T47D (cell line): ENCODE measurements at places on chromosomes 16 and 17.
A peak's percentile ranks its signal among the peaks of the same experiment; 100 is the strongest.

DNA sequence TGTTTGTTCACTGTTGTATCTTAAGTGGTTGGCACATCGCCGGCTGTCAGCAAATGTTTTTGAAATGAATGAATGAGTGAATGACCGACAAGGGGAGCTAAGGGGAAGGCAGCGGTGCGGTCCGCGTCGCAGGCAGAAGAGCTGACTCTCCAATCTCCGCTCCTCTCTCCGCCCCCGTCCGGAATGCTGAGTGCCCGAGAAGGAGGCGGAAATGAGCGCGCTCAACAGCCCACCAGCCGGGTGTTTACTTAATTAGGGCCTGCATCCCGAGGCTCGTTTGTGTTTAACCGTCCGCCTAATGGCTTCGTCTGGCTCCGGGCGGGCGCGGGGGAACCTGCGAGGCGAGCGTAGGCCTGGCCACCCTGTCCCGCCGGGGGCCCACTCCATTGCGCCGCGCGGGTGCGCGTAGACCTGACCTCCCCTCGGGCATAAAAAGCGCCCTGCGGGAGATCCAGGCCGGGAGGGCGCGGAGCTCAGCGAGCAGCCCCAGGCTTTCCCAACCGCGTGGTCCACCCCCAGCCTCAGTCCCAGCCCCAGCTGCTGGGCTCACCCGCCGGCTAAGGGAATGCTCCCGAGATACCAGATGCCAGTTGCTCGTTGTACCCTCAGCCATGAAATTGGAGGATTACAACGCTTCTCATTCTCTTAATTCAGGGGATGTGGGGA is 2.5 kb upstream of the CDH3 start:
- no peak for DNase-seq

DNA sequence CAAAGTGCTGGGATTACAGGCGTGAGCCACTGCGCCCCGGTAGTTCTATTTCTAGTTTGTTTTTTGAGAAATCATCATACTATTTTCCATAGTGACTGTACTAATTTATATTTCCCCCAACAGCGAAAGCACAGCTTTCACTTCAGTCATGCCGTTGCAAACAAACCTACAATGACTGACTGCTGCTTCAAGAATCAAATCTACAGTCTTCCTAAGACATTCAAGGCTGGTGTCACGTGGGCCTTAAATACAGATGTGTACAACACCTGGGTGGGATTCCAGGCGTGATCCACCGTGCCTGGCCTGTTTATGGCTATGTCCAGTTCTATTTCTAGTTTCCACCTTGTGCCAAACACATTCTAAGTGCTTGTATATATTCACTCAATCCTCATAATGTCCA is 72.0 kb downstream of the ABCC6 start:
- DNase-seq = no peak

- DNase-seq = peak; percentile 34
Measured at GRCh38 chr16:74700116-74700437, 585 bp downstream of the MLKL start.

DNA sequence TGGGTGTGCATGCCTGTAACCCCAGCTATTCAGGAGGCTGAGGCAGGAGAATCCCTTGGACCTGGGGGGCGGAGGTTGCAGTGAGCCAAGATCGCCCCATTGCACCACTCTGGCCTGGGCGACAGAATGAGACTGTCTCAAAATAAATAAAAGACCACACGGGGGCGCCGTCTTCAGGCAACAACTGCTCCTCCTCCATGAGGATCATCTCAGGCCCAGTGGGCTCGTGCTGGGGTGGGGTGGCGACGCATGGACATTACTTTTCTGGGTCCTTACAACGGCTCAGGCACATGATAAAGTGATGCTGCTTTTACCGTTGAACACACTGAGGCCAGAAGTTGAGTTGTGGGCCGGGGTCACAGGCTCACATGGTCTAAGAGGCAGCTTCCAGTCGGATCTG is 56.2 kb downstream of the PRMT7 start:
- DNase-seq = peak; percentile 56

DNA sequence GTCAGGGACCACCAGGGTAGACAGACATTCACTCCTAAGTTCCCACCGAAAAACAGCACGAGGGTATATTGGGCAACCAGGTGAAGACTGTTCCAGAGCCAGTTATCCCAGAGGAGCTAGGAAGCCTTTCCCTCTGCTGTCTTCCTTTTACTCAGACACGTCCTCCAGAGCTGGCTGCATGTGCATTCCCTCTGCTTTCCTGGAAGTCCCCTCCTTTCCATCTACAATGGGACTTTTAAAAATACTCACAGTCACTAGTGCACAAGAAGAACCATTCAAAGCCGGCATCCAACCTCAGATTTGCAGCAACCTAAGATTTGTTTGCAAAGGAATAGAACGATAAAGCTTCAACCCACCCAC is 32.5 kb upstream of the CRISPLD2 start:
- no peak for DNase-seq

GRCh38 chr16:77739559-77739892 is 17.2 kb downstream of the NUDT7 start:
- no peak for DNase-seq

DNA sequence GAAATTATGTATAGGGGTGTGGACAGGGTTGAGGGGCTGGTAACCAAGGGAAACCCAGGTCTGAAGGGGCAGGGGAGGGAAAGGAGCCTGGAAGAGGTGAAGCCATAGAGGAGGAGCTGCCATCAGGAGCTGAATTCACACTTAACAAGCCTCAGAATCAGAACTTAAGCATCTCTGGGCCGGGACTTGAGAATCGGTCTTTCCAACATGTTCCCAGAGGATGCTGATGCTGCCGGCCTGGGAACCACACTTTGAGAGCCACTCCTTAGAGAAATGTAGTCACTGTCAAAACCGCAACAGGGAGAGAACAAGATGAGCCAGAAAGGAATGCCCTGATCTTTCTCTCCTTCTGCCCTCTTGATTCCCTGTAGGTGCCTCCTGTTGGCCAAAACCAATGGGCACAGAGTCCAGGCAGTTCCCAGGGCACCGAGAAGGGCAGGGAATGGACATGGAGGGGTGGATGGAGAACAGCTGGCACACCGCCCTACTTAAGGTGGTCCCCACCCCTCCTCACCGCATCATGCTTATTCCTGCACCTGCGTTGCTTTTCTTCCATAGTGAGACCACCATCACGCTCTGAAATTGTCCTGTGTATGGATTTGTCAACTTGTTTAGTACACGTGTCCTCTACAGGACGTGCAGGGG is 88.5 kb downstream of the GSG1L start:
- DNase-seq = no peak

- no peak for DNase-seq
Measured at GRCh38 chr17:80279895-80280294, 19.2 kb downstream of the RNF213 start.

GRCh38 chr16:83433201-83433600 is 374.6 kb upstream of the HSBP1 start:
- DNase-seq = no peak

GRCh38 chr16:6510261-6510660 is 822.4 kb upstream of the RBFOX1 start:
- no peak for DNase-seq

DNA sequence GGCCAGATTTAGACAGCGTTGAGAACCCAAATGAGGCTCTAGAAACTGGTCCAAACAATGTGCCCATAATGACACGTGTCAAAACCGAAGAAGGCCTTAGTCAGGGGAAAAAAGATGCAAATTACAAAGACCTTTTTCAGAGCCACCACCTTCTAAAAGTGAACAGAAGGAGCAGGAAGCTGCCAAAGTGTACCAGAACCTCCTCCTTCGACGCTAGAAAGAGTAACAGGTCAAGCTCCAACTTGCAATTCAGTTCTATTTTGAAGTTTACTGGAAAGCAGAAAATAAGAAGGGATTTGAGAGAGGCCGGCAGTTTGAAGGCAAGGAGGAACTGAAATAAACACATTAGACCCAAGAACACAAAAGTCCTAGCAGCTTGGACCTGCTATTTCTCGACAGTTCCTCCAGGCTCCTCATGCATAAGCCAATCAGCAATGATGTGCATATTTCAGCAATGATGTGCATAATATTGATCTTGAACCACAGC is 61.8 kb downstream of the XYLT1 start:
- DNase-seq = no peak

DNA sequence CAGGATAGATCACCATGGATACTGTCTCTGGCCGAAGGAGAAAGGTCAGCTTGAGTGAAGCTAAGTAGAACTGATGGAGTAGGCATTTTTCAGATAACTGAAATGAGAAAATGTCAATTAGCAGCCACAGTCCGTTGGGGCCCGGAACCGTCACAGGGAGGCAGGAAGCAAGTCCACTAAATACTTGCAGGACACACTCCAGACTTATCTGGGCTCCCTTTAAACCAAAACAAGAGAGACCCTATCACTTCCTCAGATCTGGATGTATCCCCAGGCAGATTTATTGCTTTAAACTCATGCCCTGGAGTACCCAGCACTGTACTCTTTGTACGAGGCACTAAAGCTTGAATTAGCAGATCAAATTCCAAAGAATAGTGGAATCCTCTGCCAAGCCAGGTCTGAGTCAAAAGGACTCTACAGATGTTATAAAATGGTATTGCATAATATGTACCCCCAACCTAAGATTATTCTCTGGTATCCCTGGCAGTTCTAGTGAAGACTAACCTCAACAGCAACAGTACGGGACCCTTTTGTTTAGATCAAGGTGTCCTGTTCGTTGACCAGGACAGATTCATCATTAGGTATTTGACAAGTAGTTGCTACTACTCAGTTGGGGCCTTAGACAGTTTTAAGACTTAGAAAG is 8.1 kb downstream of the ZP2 start:
- DNase-seq = no peak
